Activated T-helper 1 cell treated with anti-CD3 and anti-CD28 coated beads, Interleukin-12 subunit alpha, Interleukin-12 subunit beta, Interleukin-2, Interleukin-4 antibody, amounts not matched to agents 30 ng/mL and 10 ng/mL and 1 ng/mL, durations not matched to agents 14 hours and 24 hours and 36 hours (primary cell): ENCODE measurements at places on chromosomes 4 and X.

DNA sequence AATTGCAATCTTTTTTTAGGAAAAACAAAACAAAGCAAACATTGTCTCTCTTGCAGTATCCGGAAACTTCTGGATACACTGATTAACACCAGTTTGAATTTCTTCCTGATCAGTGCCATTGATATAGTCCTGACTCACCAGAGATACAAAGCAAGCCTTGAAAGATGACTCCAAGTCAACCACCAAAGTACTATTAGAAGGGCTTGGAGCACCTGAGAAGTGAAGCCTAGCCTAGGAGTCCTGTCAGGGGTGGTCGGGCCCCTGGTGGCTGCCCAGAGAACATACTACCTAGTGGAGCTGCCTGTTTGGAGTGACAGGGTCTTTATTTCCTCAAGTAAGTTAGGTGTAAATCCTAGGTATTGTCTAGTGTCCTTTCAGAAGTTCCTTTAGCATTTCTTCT, 593.2 kb downstream of the ZNF674 start:
- no peak for DNase-seq

DNA sequence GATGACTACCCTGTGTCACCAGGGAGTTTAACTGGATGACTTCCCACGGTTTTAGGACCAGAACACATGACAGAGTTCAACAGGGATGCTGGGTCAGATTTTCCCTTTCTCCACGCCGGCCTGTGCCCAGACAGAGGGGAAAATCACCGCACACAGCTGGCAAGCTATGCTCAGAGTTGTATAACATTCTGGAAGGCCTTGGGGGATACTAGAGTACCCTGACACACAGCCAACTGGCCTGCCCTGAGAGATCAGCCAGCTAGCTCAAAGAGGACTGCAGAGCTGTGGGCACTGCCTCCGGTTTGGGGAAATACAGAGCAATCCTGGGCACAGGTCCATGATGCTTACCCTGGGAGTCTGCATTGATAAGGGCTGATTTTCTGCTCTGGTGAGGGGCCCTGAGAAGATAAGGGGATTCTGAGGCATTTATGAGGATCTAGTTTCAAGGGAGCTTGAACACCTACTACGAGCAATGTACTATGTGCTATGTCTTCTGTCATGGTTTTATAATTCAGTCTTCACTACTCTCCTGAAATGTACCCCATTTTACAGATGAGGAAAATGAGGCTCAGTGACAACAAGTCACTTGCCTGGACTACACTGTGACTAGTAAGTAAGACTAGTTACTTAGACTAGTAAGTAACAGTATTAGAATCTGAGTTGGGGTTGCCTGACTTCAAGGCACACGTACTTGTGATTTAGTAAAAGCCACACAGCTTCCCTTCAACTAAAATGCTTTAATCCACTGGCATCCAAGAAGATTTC, 14.7 kb downstream of the C4orf54 start:
- DNase-seq: no peak

- DNase-seq: no peak
Observed at GRCh38 chrX:37047776-37048175, 39.6 kb downstream of the FAM47C start.

DNA sequence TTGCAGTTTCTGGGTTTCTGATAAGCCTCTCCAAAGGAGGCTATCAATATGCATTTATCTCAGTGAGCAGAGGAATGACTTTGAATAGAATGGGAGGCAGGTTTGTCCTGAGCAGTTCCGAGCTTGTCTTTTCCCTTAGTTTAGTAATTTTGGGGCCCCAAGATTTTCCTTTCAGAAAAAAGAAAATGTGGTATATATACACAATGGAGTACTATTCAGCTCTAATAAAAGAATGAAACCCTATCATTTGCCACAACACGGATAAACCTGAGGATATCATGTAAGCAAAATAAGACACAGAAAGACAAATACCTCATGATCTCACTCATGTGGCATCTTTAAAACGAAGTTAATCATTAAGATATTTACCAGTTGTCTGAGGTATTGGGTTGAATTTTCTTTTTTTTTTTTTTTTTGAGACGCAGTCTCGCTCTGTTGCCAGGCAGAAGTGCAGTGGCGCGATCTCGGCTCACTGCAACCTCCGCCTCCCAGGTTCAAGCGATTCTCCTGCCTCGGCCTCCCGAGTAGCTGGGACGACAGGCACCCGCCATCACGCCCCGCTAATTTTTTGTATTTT, 540 bp downstream of the ZNF721 start:
- no peak for DNase-seq

GRCh38 chrX:46737041-46737440, 21.9 kb downstream of the SLC9A7 start:
- DNase-seq: no peak

GRCh38 chrX:131239057-131239456, 50.0 kb downstream of the IGSF1 start:
- no peak for DNase-seq

DNA sequence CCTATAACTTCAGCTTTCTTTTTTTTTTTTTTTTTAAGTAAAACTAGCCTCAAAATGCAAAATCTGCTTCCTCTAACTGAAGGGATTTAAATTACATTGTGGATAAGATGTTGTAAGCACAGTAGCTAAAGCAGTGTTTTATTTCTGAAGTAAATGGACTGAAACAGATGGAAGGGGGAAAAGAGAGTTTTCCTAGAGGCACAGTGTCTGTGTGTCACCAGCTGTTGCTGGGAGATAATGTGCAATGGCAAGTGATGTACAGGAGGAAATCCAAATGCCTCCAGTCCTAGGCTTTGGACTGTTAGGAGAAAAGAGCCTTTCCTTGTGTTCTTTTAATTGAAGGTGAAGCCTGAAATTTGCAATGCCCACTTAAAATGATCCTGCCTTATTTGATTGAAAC, 672.1 kb downstream of the GRXCR1 start:
- no peak for DNase-seq

GRCh38 chr4:39394706-39395105, 12.0 kb upstream of the KLB start:
- DNase-seq: no peak
